ENCODE measurements at places on chromosomes 13 and 19. TPM values are rescaled to one million over a fixed set of nuclear protein-coding genes. Genes with fewer than 3 reads are reported as not detected.

GRCh38 chr19:5183616-5184015 is 157.0 kb downstream of the PTPRS start:
- no peak overlapping the region for H3K4me3 ChIP-seq
- H3K27me3 ChIP-seq: no peaks in the 10 kb centered on the region
- no peaks in the 10 kb centered on the region for H3K36me3 ChIP-seq
- H3K27ac ChIP-seq: no peak overlapping the region

DNA sequence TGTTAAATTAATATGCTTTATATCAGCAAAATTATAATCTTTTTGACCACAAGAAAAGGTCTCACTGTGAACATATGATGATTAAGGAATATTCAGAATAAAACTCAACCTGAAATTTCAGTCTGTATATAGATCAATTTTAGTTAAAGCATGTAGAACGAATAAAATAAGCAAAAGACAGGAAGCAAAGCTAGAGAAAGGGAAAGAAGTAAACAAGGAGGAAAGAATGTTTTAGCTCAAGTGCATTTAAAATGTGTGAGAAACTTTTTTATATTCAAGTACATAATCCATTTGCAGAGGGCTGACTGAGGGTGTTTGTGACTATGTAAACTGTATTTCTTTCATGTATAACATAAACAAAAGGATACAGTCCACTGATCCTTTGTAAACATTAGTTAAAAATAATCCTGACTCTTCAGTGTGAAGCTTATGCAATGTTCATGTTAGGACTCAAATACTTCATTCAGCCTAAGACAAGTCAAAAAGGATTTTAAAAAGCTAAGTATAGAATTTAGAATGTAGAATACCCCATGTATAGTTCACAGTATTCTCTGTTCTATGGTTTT is 472.1 kb downstream of the DIAPH3 start:
- DNase-seq: no peak
- no peaks in the 10 kb centered on the region for H3K36me3 ChIP-seq
- H3K4me1 ChIP-seq: no peaks in the 10 kb centered on the region
- H3K27me3 ChIP-seq: no peaks in the 10 kb centered on the region

DNA sequence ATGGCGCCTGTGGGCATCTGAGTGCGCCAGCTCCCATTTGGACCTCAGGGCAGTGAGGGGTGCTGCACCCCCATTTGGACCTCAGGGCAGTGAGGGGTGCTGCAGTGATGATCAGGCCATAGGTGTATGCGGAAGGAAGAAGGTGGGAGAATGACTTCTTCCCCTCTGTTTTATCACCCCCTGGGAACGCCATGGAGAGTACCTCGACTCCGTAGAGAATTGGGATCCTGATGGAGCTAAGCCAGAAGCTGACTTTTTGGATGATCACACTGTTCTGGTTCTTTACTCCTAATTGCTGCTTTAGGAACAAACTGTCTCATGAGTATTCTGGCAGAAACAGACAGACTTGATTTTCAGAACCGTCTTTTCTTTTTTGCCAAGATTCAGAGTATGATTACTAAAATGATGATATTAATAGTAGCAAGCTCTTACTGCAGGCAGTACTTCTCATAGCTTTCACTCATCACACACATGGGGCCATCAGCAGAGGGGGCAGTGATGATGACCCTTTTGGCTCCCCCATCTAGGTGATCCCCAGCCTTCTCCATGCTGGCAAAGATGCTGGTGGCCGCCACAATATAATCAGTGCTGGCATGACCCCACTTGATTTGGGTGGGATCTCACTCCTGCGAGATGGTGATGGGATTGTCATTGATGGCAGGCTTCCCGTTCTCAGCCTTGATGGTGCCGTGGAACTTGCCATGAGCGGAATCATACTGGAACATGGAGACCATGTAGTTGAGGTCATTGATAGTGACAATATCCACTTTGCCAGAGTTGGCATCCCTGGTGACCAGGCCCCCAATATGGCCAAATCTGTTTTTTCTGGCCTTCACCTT is 10.3 kb upstream of the UBAC2 start:
- H3K36me3 ChIP-seq: no peaks in the 10 kb centered on the region
- no peak overlapping the region for H3K27ac ChIP-seq
- H3K4me3 ChIP-seq: no peak overlapping the region

DNA sequence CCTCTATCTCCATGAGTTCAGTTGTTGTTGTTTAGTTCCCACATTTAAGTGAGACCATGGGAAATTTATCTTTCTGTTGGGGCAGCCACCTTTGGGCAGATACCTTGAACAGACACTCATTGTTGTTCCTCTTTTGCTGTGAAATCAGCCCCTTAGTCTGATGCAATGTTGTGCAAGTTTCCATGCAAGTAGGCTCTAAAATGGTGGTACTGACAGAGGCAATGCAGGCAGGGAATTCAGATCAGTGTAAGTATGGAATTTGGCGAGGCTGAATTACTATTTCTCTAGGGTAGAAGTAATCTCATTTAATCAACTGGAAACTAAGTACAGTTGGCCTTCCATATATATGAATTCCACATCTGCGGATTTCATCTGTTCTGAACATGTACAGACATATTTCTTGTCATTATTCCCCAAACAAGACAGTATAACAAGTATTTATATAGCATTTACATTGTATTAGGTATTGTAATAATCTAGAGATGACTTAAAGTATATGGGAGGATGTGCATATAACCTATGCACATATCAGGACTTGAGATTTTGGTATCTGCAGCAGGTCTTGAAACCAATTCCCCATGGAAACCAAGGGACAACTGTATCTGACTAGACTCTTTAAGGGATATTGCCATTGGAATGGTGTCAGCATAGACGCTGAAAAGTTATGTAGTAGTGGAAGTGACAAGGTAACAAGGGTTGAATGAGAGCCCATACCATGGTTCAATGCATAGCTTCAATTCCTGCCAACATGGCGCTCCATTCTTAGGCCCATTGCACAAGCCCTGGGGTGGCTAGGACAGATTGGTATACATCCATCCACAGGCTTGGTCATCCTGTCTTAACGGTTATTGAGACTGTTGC is 281.5 kb upstream of the HTR2A start:
- H3K36me3 ChIP-seq: no peaks in the 10 kb centered on the region
- no peak for DNase-seq
- no peak overlapping the region for H3K4me3 ChIP-seq
- no peaks in the 10 kb centered on the region for H3K4me1 ChIP-seq
- no peak overlapping the region for H3K27ac ChIP-seq

- H3K27ac ChIP-seq: no peak overlapping the region
- H3K4me3 ChIP-seq: no peak overlapping the region
- no peaks in the 10 kb centered on the region for H3K4me1 ChIP-seq
- H3K27me3 ChIP-seq: no peaks in the 10 kb centered on the region
- no peak for DNase-seq
Measured at GRCh38 chr13:27186295-27186694, 14.7 kb upstream of the USP12 start.

- no peak for DNase-seq
- no peaks in the 10 kb centered on the region for H3K36me3 ChIP-seq
- H3K4me1 ChIP-seq: no peaks in the 10 kb centered on the region
- H3K27ac ChIP-seq: no peak overlapping the region
- H3K27me3 ChIP-seq: no peaks in the 10 kb centered on the region
Measured at GRCh38 chr19:32397671-32398101, 7.9 kb upstream of the DPY19L3 start.

GRCh38 chr13:58992478-58993042 is 1171.2 kb downstream of the DIAPH3 start:
- no peaks in the 10 kb centered on the region for H3K27me3 ChIP-seq
- no peak for DNase-seq
- no peak overlapping the region for H3K27ac ChIP-seq
- no peak overlapping the region for H3K4me3 ChIP-seq
- H3K36me3 ChIP-seq: no peaks in the 10 kb centered on the region

GRCh38 chr13:104295537-104295936 is 1229.3 kb upstream of the SLC10A2 start:
- H3K27ac ChIP-seq: no peak overlapping the region
- H3K4me3 ChIP-seq: no peak overlapping the region
- H3K4me1 ChIP-seq: no peaks in the 10 kb centered on the region
- no peak for DNase-seq
- no peaks in the 10 kb centered on the region for H3K27me3 ChIP-seq

DNA sequence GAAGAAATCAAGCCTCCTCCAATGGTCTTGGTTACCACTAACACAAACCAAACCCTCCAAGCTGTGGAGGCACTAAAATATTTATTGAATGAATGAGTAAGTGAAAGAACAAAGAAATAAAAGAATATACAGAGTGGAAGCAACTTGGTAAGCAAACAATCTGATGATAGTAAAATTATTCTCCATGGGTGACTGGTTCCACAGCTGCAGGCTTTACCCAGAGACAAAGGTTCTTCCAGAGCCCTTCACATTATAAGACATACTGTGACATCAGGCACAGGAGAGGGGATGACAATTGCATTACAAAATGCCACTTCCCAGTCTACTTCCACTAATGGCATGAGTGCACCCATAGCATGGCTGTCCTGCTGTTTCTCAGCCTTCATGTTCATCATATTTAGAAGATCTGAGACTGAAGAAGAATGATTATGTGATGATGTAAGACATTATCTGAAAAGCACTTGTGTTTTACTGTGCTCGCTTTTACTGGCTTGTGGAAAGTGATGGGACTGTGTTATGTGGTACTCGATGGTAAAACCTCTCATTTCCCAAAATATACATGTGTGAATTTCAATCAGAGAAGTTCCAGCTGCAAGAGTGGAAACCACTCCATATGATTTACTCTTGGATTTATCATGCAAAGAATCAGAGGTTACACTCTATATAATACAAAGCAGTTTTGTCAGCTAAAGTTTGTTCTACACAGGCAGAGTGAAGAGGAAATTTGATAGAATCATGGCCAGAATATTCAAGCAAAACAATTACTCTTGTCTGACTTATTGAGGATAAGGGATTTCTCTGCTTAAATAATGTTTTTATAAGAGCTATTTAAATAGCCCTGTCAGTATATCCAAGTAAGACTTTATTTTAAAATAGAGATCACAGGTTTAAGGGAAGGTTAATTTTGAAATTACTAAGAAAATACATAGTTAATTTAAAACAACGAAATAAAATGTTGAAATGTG is 220.2 kb upstream of the NBEA start:
- H3K4me3 ChIP-seq: no peak overlapping the region
- no peak for DNase-seq
- H3K27me3 ChIP-seq: no peaks in the 10 kb centered on the region
- H3K36me3 ChIP-seq: no peaks in the 10 kb centered on the region

DNA sequence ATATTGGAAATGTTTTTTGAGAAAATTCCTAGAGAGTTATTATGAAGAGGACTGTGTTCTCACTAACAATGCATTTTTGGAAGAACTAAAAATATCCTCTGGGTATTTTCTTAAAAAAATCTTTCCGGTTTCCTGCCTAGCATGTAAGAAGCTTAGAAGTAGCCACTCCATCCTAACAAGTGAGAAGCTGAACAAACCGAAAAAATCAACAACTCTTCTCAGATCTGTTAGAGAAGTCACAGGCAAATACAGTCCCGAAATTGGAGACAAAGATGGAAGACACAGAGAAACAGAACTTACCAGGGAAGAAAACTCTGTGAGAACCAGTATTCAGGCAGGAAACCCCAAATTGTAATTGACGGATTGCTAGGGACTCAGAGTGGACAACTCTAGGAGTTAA is 173.0 kb downstream of the KLF12 start:
- no peak for DNase-seq
- no peak overlapping the region for H3K27ac ChIP-seq
- H3K27me3 ChIP-seq: no peaks in the 10 kb centered on the region
- H3K4me1 ChIP-seq: peaks cover 8% of the 10 kb centered on the region

GRCh38 chr13:30789166-30789862 is 54.0 kb downstream of the ALOX5AP start:
- no peak for DNase-seq
- no peaks in the 10 kb centered on the region for H3K27me3 ChIP-seq
- H3K4me3 ChIP-seq: no peak overlapping the region
- H3K4me1 ChIP-seq: no peaks in the 10 kb centered on the region
- H3K36me3 ChIP-seq: no peaks in the 10 kb centered on the region

DNA sequence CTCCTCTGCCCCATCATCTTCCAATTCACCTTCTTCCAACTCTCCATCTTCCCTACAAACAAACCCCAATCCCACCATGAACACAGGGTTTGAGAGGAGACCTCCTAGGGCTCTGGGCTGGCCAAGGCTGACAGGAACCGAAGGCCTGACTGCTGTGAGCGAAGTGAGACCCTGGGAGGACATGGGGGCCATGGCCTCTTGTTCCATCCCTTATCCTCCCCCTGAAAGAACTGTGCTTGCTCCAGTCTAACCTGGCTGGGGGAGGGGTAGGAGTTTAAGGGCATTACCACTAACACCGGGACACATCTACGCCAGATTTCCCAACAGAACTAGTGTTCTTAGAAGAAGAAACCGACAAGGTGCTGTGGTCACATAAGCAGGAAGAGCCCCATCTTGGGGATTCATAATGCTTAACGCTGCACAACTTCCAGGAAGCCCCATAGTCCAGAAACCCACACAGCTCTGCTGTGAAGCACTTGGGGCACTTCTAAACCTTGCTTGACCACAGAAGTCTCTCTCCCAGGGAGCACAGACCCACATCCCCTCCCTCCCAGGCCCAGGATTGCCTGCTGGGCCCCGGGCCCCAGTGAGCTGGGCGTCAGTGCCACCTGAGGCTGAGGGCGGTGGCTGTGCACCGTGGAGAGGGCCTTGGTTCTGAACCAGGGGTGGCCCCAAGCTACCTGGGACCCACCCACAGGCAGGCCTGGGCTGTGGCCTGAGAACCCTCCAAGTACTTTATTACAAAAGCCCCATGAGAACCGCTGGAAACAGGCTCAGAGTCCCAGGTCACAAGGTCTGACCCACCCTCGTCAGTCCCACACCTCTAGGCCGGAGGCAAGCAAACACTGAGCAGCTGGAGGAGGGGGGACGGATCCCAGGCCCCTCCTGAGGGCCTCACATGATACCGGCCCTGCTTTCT is 18.8 kb downstream of the ZC3H4 start:
- DNase-seq: peak; percentile 34
- peaks cover 14% of the 10 kb centered on the region for H3K36me3 ChIP-seq
- H3K4me1 ChIP-seq: peaks cover 28% of the 10 kb centered on the region
- H3K4me3 ChIP-seq: peak overlapping the region; percentile 6
- peak overlapping the region; percentile 64 for H3K27ac ChIP-seq
- H3K27me3 ChIP-seq: no peaks in the 10 kb centered on the region

DNA sequence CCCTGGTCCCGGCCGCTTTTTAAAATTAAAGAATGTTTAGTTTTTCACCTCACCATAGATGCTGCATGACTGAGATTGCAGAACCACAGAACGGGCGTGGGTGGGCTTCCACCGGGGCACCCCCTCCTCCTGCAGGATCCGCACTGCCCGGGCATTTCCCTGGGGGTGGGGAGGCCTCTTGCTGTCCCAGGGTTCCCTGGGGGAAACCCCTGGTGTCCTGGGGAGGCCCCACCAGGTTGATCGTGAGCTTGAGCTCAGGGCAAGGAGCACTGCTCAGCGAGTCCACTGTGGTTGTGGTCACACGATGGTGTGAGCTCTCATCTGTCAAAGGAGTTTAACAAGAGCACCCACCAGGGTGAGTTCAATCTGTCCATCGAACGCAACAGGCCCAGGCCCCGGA is 11.4 kb upstream of the TCF3 start:
- no peak overlapping the region for H3K27ac ChIP-seq
- H3K36me3 ChIP-seq: no peaks in the 10 kb centered on the region
- H3K4me1 ChIP-seq: peaks cover 6% of the 10 kb centered on the region
- no peak overlapping the region for H3K4me3 ChIP-seq

The RAB8A gene
- total RNA-seq: 268 TPM

The COLGALT1 gene
- total RNA-seq: 94.8 TPM

The C19orf33 gene
- not detected for total RNA-seq

The LRRC4B gene
- not detected for total RNA-seq

The KRTDAP gene
- total RNA-seq: not detected

The KCNC3 gene
- total RNA-seq: 0.68 TPM

The FCER2 gene
- total RNA-seq: 0.96 TPM

Data from CD8-positive, alpha-beta memory T cell (primary cell).